Activated CD8-positive, alpha-beta T cell treated with anti-CD3 and anti-CD28 coated beads, Interleukin-2, amount 10 ng/mL, durations not matched to agents 7 days and 5 days (primary cell): ENCODE measurements at places on chromosomes 12 and 14. TPM values are rescaled to one million over a fixed set of nuclear protein-coding genes. Genes with fewer than 3 reads are reported as not detected.

ARHGAP9 gene
- 248 TPM for total RNA-seq

DNA sequence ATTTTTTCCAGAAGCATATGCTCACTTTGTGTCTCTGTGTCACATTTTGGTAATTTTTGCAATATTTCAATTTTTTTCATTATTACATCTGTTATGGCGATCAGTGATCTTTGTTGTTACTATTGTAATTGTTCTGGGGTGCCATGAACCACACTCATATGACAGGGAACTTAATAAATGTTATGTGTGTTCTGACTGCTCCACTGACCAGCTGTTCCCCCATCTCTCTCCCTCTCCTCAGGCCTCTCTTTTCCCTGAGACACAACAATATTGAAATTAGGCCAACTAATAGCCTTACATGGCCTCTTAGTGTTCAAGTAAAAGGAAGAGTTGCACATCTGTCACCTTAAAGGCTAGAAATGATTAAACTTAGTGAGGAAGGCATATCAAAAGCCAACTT, 46.0 kb downstream of the SCN8A start:
- no peak for DNase-seq

- no peak for DNase-seq
Observed at GRCh38 chr12:69932154-69932553, 107.1 kb downstream of the MYRFL start.

- DNase-seq: no peak
Observed at GRCh38 chr14:65790172-65790815, 377.8 kb downstream of the FUT8 start.

GRCh38 chr14:32336702-32337101, 7.6 kb downstream of the AKAP6 start:
- no peak for DNase-seq
